Urinary bladder (tissue), 4 donors: ENCODE measurements at places on chromosomes 13 and 19. TPM values are rescaled to one million over a fixed set of nuclear protein-coding genes. Genes with fewer than 3 reads are reported as not detected.

DNA sequence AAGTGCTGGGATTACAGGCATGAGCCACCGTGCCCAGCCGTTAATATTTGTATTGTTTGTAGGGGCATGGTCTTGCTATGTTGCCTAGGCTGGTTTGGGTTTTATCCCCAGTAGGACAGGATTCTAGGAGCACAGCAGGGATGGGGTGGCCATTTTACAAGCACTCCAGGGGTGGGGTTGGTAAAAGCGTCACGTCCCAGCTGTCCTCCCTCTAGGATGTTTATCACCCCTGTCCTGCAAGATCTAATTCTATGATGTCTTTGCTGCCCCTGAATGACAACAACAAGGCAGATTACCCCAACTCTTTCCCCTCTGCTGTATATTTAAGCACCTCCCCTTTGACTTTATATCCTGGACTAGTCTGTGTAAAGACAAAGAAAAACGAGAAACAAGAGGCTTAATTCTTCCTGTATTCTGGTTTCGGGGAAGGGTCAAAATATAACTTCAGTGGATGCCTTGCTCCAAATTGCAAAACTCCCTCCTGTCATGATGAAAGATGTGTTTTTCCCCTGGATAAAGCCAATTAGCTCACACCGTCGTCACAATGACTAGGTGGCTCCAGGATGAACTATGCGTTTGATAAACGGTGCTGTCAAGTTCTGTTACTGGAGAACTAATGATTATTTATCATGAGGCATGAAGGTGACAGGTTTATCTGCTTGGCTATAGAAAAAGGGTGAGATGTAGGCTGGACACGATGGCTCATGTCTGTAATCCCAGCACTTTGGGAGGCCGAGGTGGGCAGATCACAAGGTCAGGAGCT, 27.8 kb upstream of the OR1M1 start:
- DNase-seq: no peak

- no peak for DNase-seq
Measured at GRCh38 chr13:30845297-30846214, 60.5 kb upstream of the MEDAG start.

The ACP7 gene
- polyA plus RNA-seq: 0.05 TPM

GRCh38 chr19:55520691-55521292, 16.1 kb downstream of the SBK2 start:
- DNase-seq: no peak

DNA sequence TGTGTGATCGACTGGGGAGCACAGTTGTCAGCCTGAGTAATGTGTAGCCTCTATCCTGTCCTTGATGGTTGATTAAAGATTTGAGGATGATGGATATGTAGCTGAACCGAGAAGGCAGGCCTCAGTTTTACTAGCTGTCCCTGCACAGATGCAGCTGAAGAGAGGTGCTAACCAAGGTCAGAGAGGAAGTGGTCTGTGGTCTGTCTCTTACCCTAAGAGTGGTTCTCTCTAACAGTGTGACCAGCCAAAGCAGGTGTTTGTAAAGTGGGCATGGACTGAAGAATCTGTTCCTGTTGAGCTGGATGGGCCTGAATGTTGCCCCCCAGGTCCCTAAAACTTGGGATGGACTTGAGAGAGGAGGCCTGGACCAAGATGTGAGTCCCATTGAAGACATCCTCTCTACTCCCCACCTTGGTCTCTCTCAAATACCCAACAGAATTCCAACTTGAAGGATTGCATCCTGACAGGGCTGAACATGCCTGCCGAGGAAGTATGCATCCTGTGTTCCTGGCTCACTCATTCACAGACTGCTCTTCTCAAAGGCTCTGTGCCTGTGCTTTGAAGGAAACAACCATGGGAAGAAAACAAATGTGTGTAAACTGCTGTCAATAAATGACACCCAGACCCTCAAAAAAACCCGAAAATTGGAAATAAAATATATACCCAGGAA, 223.8 kb downstream of the MAB21L1 start:
- DNase-seq: no peak

The ZNF808 gene
- 5.3 TPM for polyA plus RNA-seq

DNA sequence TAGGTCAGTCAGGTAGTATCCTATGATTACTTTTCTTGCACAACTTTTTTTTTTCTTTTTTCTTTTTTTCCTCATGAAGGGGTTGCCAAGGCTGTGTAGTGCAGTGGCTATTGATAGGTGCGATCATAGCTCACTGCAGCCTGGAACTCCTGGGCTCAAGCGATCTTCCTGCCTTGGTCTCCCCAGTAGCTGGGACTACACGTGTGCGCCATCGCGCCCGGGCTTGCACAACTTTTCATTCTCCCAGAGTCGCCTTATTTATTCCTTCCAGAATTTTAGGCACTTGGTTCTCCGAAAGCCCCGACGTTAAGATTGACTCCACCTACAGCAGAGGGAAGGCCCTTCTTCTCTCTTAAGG, 867 bp upstream of the ZNF613 start:
- DNase-seq: no peak

DNA sequence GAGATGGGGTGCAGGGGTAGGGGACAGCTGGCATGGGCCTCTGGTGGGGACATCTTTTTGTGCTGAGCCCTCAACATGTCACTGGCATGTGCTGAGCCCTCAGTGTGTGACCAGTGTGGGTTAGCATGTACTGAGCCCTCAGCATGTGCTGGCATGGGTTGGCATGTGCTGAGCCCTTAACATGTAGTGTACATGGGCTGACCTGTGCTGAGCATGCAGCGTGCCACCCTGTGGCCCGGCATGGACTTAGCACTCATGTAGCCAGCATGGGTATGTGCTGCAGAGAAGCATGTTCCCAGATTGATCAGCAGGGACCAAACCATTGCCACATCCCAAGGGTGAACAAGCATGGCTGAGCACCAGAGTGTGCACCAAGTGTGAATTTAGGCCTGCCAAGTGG, 11.5 kb downstream of the HIPK4 start:
- no peak for DNase-seq

DNA sequence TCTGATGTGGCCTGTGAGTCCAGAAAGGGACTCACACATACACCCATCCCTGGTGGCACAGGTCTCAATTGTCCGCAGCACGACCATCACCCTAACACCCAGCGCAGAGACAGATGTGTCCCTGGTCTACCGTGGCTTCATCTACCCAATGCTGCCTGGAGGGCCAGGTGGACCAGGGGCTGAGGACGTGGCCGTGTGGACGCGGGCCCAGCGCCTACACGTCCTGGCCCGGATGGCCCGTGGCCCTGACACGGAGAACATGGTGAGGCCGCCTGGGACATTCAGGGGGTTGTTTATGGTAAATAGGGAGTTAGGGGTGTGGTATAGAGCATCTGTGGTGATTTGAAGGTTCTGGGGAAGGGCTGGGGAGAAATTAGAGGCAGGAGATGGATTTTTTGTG, 22.8 kb downstream of the MEGF8 start:
- no peak for DNase-seq

DNA sequence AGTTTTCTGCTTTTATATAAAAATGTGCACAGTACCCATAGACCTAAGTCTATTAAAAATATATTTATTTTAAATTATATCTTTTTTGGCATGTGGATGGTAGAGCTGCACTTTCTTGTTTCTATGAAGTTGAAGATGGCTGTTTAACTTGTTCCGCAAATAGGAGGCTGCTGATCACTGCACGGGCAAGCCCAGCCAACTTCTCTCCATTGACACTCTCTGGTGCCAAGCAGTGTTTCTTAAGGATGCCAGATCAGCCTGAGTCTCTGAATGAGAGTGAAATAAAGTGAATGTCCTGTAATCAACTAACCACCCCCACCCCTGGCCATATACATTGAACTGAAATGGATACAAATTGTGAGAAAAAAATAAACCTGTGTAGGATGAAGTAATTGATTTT, 202.9 kb upstream of the KLHL1 start:
- DNase-seq: no peak

DNA sequence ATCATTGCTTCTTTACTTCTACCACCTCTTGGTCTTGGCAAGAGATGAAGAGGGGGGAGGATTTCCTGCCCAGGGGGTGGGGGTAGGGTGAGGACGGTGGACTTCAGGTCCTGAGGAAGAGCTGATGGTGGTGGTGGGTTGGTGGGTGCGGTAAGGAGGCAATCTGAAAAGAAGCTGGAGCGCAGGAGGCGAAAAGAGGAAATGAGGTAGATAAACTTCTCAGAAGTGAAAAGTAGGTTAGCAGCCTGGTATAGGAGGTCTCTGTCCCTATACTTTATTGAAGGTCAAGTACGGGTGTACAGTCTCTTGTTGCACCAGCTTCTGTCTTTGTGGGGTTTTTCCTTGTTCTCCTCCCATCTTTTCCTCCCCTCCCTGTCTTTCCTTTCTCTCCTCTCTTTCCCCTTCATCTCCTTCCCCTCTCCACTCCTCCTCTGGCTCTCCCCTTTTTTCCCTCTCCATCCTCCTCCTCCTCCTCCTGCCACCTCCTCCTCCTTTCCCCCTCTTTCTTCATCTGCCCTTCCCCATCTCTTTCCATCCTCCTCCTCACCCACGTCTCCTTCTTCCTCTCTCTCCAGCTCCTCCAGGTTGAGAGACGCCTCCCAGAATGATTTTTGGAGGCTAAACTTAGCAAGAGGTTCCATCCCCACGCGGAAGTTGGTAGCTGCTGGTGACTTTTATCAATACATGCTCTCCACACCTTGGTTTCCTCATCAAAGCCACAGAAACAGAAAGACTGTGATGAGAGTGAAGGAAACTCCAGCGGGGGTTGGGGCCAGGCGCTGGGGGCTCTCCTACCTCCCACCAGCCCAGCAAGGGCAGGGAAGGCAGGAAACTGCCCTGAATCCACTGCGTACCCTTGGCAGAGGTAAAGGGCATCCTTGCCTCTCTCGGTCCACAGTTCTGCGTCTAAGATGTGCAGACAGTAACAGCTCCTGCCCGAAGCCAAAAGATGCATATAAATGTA, 15.3 kb downstream of the TNFSF14 start:
- no peak for DNase-seq

GRCh38 chr19:41998246-41999020, 4.4 kb upstream of the ATP1A3 start:
- no peak for DNase-seq
